ENCODE measurements at places on chromosomes 5 and 9.

GRCh38 chr5:135391116-135391868 is 7.7 kb downstream of the MACROH2A1 start:
- no peak for DNase-seq

- DNase-seq: no peak
These were observed 28.8 kb upstream of the RNU6ATAC start for GRCh38 chr9:134192951-134193731.

DNA sequence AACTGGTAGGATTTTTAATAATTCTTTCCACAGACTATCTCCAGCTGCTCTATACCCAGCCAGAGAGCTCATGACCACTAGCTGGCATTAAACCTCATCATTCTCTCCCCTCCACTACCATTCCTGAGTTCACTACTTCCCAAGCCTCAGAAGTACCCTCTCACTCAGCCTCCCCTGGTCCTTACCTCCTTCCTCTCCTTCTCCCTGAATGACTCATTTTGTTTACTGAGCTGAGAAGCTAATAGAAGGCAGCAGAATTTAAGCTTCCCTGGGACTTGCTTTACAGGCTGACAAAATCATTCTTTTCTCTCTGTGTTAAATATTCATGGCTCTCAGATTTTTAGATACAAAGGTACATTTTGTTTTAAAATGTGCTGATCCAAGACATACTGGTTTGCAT is 305.4 kb downstream of the TLR4 start:
- DNase-seq: no peak

DNA sequence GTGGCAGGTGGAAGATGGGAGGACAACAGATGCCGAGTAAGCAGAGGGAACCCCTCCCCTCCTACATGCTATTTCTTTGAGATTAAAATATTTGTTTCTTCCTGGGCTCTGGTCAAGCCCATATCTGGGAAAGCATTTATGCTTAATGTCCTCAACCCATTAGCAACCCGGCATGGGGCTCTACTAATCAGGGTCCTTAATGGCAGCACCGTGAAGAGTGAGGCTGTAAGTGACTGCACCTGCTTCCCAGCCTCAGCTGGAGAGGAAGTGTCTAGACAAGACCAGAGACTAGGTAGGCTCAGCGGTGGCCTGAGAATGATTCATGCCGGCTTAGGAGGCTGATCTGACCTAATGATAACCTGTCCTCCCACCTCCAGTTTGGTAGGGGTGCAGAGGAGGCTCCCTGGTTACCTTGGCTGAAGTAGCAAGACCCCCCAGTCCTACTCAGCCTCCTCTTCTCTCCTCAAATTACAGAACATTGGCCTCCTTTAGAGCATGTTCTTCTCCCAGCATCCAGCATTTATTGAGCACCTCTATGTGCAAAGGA is 61.3 kb upstream of the HSPA9 start:
- DNase-seq: no peak

DNA sequence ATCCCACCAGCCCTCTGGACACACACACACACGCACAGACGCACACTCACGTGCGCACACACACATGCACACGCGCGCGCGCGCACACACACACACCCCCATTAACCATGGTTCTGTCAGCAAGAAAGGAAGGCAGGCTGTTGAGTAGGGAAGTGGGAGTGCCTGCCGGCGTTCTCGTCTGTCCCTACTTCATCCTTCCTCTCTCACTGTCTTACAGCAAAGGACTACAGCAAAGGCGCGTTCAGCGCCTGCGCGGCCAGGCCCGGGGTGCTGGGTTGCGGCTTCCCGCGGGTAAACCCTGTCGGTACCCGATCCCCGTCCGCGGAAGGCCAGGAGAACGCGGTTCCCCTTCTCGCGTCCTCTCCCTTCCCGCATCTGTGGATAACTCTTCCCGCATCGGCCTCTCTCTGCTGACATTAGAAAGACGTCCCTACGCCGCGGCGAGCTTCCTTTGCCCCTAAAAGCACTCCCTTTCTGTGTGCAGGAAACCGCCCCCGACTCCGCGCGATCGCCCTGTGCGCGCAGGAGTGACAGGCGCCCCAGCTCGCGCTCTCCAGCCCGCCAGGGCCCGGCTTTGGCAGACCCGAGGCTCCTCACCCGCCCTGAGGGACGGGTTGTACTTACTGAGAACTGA is 219.2 kb downstream of the AGTPBP1 start:
- no peak for DNase-seq

DNA sequence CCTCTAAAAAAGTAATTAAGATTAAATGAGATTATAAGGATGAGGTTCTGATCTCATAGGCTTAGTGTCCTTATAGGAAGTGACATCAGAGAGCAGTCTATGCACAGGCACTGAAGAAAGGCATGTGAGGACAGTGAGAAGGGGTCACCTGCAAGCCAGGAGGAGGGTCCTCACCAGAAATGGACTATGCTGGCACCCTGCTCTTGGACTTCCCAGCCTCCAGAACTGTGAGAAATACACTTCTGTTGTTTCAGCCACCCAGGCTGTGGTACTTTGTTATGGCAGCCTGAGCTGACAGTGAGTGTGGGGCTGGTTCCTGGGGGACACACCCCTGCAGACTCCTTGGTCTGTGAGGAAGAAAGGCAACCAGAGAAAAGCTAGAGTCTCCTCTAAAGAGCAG is 34.7 kb upstream of the IL6ST start:
- DNase-seq: no peak
